ENCODE measurements at places on chromosomes 6 and 20.
A peak's percentile ranks its signal among the peaks of the same experiment; 100 is the strongest.

DNA sequence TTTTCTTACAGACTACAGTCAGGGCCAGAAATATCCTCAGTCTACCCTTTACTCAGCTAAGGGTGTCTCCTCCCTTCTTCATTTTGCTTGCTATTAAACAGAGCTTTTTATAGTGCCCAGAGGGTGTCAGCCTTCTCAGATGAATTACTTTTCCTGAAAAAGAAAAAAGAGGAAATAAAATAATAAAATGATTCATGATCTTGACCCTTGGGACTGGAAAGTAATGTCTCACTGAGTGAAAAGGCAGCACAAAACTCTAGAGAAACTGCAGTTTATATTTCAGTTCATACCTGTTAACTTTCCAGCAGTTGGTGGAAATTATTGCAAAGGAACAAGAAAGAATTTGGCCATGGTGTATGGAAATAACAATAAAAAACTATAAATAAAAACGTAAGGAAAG lies 170.6 kb downstream of the IBTK start:
- DNase-seq = no peak

DNA sequence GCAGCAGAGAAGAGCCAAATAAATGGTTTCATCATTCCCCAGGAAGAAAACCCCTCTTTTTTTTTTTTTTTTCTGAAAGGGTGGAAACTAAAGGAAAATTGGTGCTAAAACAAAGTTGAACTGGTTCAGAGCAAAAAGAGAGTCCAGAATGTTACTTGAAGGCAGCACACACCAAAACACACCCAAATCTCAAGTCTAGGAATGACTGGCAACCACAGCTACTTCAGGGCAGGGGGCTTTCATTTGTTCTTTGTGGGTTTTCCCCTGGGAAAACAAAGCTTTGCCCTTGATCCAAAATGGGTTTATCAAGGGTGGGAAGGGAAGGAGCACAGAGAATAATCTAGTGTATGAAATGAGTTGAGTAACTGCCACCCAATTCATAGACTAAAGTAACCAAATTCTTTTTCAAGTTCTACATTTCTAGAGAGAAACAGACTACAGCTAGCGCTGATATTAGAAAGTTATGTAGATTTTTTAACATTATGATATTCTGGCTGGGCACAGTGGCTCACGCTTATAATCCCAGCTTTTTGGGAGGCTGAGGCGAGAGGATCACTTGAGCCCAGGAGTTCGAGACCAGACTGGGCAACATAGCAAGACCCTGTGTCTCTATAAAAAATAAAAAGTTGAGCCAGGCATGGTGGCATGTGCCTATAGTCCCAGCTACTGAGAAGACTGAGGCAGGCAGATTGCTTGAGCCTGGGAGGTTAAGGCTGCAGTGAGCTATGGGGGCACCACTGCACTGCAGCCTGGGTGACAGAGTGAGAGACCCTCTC lies 119.8 kb downstream of the NFATC2 start:
- DNase-seq = no peak

GRCh38 chr6:37106982-37107491 lies 62.9 kb upstream of the PIM1 start:
- no peak for DNase-seq

- DNase-seq = peak; percentile 9
Measured at GRCh38 chr6:11232770-11233626, 530 bp upstream of the NEDD9 start.

DNA sequence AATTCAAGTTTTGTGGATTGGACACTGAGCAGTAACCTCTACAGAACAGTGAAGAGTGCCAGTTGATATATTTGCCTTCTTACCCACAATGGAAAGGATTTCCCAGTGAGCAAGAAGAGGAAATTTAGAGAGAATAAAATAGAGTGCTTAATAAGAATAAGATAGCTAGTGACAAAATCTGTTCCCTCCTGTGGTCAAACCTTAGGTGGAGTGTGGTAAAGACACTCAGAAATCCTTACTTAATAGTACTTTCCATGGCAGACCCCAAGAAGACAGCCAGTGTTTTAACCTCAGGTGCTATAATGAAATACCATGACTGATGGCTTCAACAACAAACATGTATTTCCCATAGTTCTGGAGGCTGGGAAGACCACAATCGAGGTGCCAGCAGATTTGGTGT lies 108.4 kb upstream of the TNFAIP3 start:
- no peak for DNase-seq
